ENCODE measurements at places on chromosomes 13 and 19. TPM values are rescaled to one million over a fixed set of nuclear protein-coding genes. Genes with fewer than 3 reads are reported as not detected.

The IFNL1 gene
- total RNA-seq = not detected

The PSG3 gene
- total RNA-seq = not detected

The SYCN gene
- not detected for total RNA-seq

The CPB2 gene
- total RNA-seq = not detected

The BCL2L12 gene
- 3.0 TPM for total RNA-seq

The BRME1 gene
- total RNA-seq = 0.45 TPM

The BCAM gene
- total RNA-seq = 2.6 TPM

The SOX21 gene
- not detected for total RNA-seq

The EEF1AKMT1 gene
- 5.6 TPM for total RNA-seq

The SH2D3A gene
- not detected for total RNA-seq

The FGF9 gene
- 0.47 TPM for total RNA-seq

The KLK5 gene
- not detected for total RNA-seq

The LAIR1 gene
- not detected for total RNA-seq

The CD209 gene
- not detected for total RNA-seq

The ELANE gene
- total RNA-seq = not detected

The ATP4B gene
- not detected for total RNA-seq

The KIR2DL4 gene
- total RNA-seq = not detected

The CEACAM8 gene
- total RNA-seq = not detected

The NCCRP1 gene
- total RNA-seq = not detected

The HNRNPA1L2 gene
- 1.9 TPM for total RNA-seq

The GDF15 gene
- 17.9 TPM for total RNA-seq

The CFAP97D2 gene
- total RNA-seq = not detected

The ATXN8OS gene
- total RNA-seq = not detected

The SIAH3 gene
- not detected for total RNA-seq

The CYP2A7 gene
- not detected for total RNA-seq

The ATP1A3 gene
- total RNA-seq = not detected

The MPND gene
- total RNA-seq = 9.4 TPM

The ERVV-1 gene
- total RNA-seq = not detected

The GEMIN7 gene
- 16.5 TPM for total RNA-seq

The ZNF575 gene
- total RNA-seq = 0.08 TPM

The LMTK3 gene
- total RNA-seq = 0.08 TPM

The SLC25A23 gene
- total RNA-seq = 20.9 TPM

The ZNF460 gene
- 96.9 TPM for total RNA-seq

The BST2 gene
- total RNA-seq = 9.0 TPM

The SULT2A1 gene
- not detected for total RNA-seq

The C13orf42 gene
- total RNA-seq = not detected

The APOC4 gene
- not detected for total RNA-seq

Data from smooth muscle cell of the coronary artery (primary cell).